Inflammatory macrophage treated with lipopolysaccharide for 1 hour (primary cell): ENCODE measurements at places on chromosomes 5 and 9.

DNA sequence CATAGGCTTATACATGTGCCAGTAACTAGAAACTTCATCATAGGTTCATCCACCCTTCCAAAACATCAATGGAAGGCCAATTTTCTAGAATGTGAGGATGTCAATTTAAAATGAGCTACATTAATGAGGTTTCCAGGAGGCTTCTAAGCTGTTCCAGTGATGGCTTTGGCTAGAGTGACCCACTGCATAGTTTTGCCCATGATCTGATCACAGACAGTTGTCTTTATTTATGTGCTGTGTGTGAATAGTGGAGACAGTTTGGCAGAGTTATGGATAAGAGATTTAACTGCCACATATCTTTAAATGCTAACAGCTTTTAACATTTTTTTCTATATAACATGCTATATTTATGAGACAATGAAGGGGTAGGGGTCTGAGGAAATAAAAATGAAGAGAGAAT lies 139.0 kb upstream of the ZNF462 start:
- DNase-seq = no peak

GRCh38 chr5:93206203-93206602 lies 374.8 kb downstream of the NR2F1-AS1 start:
- no peak for DNase-seq

GRCh38 chr5:131224387-131225201 lies 39.3 kb upstream of the CDC42SE2 start:
- DNase-seq = peak; percentile 82

GRCh38 chr5:122089096-122090013 lies 11.3 kb upstream of the LOX start:
- DNase-seq = no peak

- no peak for DNase-seq
Observed at GRCh38 chr5:171825051-171825450, 39.4 kb downstream of the SMIM23 start.

DNA sequence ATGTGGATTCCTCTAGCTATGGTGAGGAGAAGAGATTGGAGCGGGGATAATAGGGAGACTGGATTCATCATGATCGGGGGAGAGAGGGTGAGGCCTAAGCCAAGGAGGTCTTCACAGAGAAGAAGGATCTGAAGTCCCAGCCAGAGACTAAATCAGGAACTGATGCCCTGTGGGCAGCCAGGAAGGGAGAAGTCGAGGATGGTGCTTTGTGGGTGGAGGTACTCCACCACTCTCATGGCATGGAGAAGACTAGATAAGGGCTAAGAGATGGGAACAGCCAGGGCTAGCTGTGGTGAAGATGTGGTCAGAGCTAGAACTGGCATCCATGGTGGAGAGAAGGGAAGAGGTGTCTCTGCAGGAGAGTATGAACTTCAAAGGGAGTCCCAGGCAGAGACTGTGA lies 3.0 kb upstream of the RGS14 start:
- peak; percentile 64 for DNase-seq
